Hematopoietic multipotent progenitor cell treated with erythropoietin and hydrocortisone succinate and interleukin-3 and kit ligand, for 6 days (in vitro differentiated cells): ENCODE measurements at places on chromosomes 5 and 9.

DNA sequence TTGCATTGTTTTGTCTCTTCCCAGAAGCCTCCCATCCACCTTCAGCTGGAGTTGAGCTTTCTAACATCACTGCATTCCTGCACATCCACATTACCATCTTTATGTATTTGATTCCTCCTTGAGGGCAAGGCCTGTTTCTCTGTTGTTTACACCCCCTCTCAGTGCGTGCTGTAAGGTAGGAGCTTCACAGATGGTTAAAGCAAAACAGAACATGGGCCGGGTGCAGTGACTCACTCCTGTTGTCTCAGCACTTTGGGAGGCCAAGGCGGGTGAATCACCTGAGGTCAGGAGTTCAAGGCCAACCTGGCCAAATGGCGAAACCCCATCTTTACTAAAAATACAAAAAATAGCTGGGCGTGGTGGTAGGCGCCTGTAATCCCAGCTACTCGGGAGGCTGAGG, 110.9 kb downstream of the KCNIP1 start:
- DNase-seq, result no peak

DNA sequence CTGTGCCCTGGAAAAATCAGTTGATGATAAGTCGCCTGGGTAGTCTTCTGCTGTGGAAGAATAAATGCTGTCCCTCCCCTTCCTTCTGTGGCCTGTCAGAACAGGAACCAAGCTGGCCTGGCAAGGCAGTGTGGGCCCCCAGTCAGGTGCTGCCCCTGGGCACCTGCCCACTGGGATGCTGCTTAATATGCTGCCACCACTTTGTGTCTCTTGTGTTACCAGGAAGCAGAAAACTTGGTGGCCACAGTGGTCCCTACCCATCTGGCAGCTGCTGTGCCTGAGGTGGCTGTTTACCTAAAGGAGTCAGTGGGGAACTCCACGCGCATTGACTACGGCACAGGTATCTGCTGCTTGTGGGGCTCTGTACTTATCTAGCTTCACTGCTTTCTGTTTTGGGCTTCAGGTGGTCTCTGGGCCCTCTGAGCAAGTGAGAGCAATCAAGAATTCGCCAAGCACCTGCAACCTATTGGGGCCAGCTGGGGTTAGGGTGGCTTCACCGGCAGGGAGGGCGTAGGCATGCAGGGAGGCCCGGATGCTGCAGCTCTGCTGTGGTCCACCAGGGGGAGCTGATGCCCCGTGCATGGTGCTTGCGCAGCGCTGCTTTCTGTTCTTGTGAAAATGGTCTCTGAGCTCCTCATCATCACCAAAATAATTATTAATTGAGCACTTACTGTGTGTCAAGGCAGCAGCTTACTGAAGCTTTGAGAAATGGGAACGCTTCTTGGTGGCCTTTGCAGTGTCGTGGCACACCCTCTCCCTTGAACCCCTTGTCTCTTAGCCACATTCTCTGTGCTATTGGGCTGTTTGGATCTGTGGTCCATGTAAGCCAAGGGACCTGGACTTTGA, 20.3 kb downstream of the PTPA start:
- peak; percentile 82 for DNase-seq

GRCh38 chr5:73780302-73781080, 154.5 kb downstream of the ARHGEF28 start:
- no peak for DNase-seq

- DNase-seq, result no peak
Observed at GRCh38 chr5:157025093-157025698, 33.7 kb downstream of the HAVCR1 start.

DNA sequence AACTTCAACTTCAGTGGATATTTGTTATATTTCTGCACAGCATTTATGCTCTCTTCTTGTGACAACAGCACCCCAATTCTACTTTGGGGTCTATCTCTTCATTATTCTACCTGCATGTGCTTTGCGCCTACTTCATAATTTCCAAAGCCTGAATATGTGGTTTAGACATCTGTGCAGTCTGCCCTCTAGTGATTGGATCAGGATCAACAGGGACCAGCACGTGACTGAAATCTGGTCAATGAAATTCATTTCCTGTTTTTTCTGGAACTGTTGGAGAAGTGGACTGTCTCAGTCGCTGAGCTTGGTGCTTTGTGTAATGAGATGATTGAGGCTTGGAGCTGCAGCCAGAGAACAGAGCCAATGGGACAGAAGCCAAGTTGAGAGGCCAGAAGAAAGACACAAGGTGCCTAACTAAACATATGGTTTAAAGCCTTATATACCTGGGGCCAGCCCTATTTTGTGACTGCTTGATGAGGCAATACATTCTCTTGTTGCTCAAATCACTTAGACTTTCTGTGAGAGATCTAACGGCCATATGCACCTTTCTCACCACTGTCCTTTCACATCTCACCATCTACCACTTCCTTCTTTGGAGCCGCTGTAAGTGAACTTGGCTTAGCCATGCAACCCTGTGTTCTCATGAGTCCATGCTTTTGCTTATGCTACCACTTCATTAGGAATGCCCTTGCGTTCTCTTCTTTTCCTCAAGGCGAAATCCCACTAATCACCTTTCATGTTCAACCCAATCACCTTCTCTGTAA, 68.8 kb upstream of the PPP2R2B start:
- DNase-seq, result peak; percentile 43

DNA sequence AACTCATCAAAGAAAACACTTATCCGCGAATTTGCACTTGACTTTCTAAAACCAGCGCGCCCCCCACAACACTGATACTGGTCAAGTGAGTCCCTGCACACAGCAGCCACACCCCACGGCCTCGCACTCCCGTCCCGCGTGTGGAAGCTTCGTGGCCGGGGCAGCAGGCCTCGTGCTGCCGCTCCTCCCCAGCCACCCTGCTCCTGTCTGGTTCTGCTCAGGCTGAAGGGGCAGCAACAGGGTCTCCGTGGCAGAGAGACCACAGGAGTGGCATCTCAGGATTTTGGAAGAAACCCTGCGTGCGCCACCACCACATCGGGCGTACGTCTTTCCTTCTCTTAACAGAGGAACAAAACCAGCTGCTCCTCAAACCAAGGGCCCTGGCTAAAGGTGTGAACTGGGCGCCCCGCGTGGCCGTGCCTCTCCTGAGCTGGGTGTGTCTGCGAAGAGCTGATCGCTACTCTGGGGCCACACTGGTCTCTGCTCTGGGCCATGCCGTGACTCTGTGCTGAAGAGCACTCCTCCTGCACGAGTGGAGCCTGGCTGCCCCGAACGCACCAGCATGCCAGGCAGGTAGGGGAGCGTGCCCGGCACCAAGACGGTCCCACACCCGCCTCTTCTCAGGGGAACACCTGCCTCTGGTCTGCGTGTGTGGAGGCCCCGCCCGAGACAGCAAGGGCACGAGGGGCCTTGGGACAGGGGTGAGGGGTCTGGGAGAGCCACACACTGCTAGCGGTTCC, 17.4 kb upstream of the LHX3 start:
- no peak for DNase-seq

DNA sequence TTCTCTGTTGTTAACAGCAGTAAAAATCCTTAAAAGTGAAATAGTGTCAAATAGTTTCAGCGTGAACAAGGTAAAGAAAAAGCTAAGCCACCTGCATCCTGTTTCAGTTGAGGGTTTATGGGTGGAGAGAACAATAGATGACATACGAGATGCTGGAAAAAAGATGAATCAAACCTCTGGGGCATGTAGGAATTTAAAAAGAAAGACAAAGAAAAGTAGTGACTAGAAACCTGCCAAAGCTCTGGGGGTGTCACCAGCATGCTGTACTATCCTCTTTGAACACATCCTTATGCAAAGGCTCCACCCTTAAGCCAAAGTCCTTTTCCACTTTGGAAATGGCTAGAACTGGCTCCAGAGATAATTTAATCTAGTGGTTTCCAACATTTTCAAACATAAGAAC, 22.2 kb downstream of the SCAI start:
- no peak for DNase-seq

DNA sequence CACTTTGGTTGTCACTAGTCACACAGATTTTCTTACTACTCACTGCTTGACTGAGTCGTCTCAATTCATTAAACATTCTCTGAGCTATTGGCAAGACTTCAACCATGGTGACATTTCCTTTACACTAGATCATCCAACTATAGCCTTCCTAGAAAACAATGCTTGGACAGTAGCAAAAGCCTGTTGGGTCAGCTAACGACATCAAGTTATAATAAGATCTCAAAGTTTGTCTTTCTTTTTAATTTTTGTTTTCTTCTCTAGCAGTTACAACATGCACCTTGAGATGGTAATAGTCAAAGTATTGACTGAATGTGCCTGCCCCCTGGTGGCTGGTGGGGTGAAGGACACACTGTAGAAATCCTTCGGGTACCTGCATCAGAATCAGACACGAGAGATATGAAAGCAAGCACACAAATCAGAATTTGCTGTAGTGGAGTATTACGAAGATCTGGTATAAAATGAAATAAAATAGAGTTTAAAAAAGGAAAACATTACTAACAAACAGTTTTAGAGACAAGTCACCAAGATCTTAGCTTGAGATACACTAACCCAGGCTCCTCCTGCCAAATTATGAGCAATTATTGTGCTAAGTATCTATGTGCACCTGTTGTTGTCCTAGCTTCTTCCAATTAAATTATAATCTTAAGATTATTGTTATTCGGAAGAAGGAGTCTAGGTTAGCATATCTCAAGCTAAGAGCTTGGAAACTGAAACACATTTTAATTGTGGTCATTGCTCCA, 81.2 kb downstream of the ARL15 start:
- peak; percentile 83 for DNase-seq

- peak; percentile 17 for DNase-seq
Observed at GRCh38 chr5:173670130-173670651, 53.7 kb upstream of the BOD1 start.

DNA sequence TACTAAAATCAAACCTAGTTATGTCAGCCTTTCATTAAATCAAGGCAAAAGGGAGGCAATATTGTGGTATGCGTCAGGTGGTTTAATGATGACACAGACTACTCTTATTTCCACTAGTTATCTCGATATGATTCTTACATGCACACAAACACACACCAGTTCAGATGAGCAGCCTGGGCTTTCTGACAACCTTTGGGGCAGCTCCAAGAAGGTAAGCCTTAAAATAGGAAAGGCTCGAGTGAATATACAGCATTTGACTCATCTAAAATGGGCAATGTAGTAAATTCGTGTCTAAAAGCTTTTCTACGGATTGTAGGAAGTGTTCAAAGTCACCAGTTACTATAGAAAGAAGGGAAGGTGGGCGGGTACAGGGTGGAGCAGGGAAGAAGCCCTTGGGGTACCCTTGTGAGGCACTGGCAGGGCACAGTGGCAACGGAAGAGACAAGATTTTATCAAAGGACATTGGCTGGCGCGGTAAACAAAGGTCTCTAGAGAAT, 1.9 kb downstream of the ANKH start:
- peak; percentile 56 for DNase-seq

DNA sequence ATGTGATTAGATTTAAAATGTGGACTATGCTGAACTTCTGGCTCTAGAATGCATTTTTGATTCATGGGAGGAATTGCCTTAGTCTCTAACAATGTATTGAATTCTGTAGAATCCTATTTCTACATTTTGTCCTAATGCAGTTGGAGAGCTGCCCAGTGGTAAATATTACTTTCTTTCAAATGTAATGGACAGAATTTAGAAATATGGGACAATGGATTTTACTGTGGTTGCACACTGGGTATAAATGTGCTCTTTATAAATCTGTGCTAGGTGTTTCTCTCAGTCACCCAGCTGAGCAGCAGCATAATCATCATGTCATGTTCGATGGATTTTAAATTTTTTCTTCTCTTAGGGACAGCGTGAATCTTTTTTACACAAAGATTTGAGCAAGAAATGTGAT, 141.7 kb downstream of the ADGRV1 start:
- DNase-seq, result no peak

GRCh38 chr9:92598382-92598781, 62.6 kb upstream of the ECM2 start:
- DNase-seq, result no peak

- no peak for DNase-seq
Observed at GRCh38 chr5:90557391-90557790, 1.2 kb upstream of the ADGRV1 start.

GRCh38 chr5:179778591-179778990, 15.2 kb upstream of the LTC4S start:
- DNase-seq, result no peak

DNA sequence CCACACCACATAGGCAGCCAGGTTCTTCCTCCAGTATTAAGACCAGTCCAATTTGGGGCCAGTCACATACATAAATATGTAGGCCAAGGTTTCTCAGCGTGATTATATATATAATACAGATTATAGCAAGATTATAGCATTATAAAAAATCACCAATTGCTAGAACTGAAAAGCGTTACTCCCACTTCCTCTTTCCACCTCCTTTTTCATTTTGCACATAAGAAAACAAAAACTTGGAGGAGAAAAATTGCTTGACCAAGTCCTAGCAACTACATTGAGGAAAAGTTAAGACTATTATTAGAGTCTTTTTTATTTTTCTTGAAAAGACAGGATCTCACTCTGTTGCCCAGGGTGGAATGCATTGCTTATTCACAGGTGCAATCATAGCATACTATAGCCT, 262.7 kb upstream of the KCNN2 start:
- no peak for DNase-seq

- DNase-seq, result no peak
Observed at GRCh38 chr9:21695874-21696341, 106.5 kb upstream of the MTAP start.

DNA sequence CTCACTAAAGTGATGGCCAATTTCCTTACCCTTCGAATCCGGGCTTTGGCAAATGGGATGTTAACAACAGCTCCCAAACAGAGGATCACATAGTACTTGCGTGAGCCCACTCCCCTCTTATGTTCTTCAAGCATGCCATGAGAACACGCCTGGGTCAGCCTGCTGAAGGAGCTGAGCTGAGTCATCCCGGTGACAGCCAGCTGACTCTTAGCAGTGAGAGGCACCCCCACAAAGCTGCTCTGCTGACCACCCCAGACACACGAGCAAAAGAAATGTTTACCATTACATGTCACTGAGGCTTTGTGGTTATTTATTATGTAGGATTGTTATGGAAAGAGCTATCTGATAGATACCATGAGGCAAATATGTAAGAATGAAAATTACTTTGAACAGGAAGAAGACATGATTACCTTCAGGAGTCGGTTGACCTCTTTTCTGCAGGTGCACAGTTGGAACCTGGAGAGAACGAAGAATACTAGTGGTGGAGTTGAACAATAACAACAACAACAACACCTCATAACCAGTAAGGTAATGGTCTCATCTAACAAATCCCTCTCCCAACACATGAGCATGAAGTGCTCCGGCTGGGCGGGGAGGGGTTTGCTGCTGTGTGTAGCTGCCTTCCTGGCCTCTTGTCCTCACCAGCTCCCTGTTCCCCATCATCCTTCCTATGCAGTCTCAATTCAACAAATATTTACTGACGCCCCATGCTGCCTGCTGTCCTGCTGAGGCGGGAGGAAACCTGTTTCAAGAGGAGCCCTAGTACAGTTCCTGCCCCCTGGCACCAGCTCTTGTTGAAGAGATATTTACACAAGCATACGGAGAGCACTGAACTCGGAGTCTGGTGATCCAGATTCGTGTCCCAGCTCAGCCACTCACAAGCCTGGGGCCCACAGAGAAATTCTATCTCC, 69.4 kb upstream of the LHFPL2 start:
- no peak for DNase-seq

GRCh38 chr9:87441251-87441650, 56.4 kb upstream of the DAPK1 start:
- DNase-seq, result no peak

GRCh38 chr5:111929867-111930266, 172.9 kb upstream of the NREP start:
- peak; percentile 47 for DNase-seq

GRCh38 chr5:112581811-112582320, 155.8 kb upstream of the APC start:
- no peak for DNase-seq

GRCh38 chr5:149381986-149382338, 2.9 kb upstream of the IL17B start:
- DNase-seq, result peak; percentile 83
